ENCODE measurements at places on chromosomes 12 and 14. TPM values are rescaled to one million over a fixed set of nuclear protein-coding genes. Genes with fewer than 3 reads are reported as not detected.
A peak's percentile ranks its signal among the peaks of the same experiment; 100 is the strongest.

GRCh38 chr14:34355584-34356263 is 106.3 kb downstream of the SPTSSA start:
- no peaks in the 10 kb centered on the region for H3K4me1 ChIP-seq
- H3K27ac ChIP-seq = no peak overlapping the region
- DNase-seq = peak; percentile 44
- H3K27me3 ChIP-seq = no peaks in the 10 kb centered on the region

GRCh38 chr14:50739186-50739585 is 71.1 kb upstream of the SAV1 start:
- peaks cover 15% of the 10 kb centered on the region for H3K4me1 ChIP-seq
- peaks cover 49% of the 10 kb centered on the region for H3K36me3 ChIP-seq
- H3K4me3 ChIP-seq = no peak overlapping the region
- DNase-seq = no peak
- no peaks in the 10 kb centered on the region for H3K27me3 ChIP-seq
- peak overlapping the region; percentile 23 for H3K27ac ChIP-seq

- peaks cover 10% of the 10 kb centered on the region for H3K4me1 ChIP-seq
- peak overlapping the region; percentile 82 for H3K4me3 ChIP-seq
- H3K36me3 ChIP-seq = peaks cover 35% of the 10 kb centered on the region
- DNase-seq = peak; percentile 91
- no peaks in the 10 kb centered on the region for H3K27me3 ChIP-seq
These were observed 1.2 kb downstream of the SRSF9 start for GRCh38 chr12:120468325-120468820.

The AP1G2 gene
- total RNA-seq = 10.9 TPM

- no peak overlapping the region for H3K4me3 ChIP-seq
- H3K4me1 ChIP-seq = peaks cover 3% of the 10 kb centered on the region
- no peak overlapping the region for H3K27ac ChIP-seq
These were observed 34.3 kb downstream of the SLC15A4 start for GRCh38 chr12:128789356-128789929.

The TAS2R9 gene
- not detected for total RNA-seq

DNA sequence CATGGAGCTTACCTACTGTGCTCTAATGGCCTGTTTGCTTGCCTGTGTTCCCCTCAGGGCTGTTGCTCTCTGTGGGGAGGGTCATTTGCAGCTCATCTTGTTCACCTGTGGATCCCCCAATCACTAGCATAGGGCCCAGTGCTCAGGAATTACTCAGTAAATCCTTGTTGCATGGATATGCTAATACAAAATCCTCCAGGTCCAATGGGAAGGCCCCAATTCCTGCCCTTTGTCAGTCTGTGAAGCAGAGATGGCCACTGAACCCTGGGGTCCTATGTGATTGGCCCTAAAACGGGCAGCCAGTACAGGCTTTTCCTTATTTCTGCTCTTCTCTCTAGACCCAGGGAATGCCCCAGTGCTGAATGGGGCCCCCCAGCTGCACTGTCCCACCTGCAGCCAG is 44.1 kb downstream of the FOS start:
- no peaks in the 10 kb centered on the region for H3K4me1 ChIP-seq
- no peaks in the 10 kb centered on the region for H3K36me3 ChIP-seq
- DNase-seq = no peak
- H3K27me3 ChIP-seq = peaks cover 4% of the 10 kb centered on the region
- H3K4me3 ChIP-seq = no peak overlapping the region

- peaks cover 5% of the 10 kb centered on the region for H3K27me3 ChIP-seq
- H3K27ac ChIP-seq = no peak overlapping the region
- DNase-seq = no peak
- H3K4me1 ChIP-seq = no peaks in the 10 kb centered on the region
These were observed 29.7 kb downstream of the ESRRB start for GRCh38 chr14:76405627-76406026.

The CEBPE gene
- not detected for total RNA-seq

DNA sequence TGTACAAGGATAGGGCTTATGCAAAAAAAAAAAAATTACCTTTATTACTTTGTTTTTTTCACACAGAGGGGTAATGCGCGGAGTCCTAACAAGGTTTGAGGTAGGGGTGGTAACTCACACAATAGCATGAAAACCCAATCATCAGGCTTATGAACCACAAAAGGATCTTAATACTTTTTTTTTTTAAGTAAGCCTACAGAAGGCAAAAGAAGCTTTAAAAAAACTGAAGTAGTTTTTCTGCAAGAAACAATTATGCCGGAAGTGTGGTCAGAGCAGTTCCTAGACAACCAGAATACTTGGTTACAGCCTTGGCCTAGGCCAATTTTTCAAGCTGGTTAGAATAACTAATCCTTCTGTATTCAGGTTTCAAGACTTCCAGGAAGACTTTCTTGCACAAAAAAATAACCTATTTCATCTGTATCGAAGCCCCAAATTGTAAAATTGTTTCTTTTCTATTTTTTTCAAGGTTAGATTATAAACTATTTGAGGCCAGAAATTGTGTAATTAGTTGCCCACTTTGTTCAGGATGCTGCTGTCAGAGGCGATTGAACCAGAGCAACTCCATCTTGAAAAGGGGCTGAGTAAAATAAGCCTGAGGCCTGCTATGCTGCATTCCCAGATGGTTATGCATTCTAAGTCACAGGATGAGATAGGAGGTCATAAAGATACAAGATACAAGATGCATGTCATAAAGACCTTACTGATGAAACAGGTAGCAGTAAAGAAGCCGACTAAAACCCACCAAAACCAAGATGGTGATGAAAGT is 1.8 kb upstream of the GNS start:
- H3K36me3 ChIP-seq = no peaks in the 10 kb centered on the region
- no peaks in the 10 kb centered on the region for H3K27me3 ChIP-seq
- H3K4me3 ChIP-seq = no peak overlapping the region
- no peak overlapping the region for H3K27ac ChIP-seq
- DNase-seq = no peak

DNA sequence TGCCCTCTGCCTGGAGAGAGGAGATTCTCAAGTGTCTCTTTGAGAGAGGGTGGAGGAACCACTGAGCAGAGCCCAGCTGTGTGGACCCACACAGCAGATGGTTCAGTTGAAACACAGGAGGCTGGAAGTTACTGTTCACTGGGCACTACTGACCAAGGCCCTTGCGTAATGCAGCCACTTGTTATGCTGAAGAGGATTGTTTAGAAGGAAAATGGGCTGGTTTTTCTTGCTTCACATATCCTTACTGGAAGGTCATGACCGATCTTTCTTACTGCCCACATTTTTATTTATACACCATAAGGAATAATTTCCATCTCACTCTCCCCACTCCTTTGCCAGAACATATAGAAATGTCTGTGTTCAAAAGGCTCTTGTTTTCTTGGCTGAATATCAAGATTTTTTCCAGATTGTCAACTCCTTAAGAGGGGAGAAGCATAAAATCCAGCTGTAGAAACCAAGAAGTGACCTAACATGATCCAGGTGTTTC is 375.1 kb upstream of the DDHD1 start:
- DNase-seq = no peak
- H3K4me1 ChIP-seq = peaks cover 16% of the 10 kb centered on the region
- no peaks in the 10 kb centered on the region for H3K36me3 ChIP-seq
- H3K4me3 ChIP-seq = no peak overlapping the region
- H3K27ac ChIP-seq = no peak overlapping the region

The OAS2 gene
- 8.3 TPM for total RNA-seq

- H3K4me1 ChIP-seq = peaks cover 7% of the 10 kb centered on the region
- no peak for DNase-seq
- H3K27ac ChIP-seq = no peak overlapping the region
- H3K27me3 ChIP-seq = no peaks in the 10 kb centered on the region
- no peaks in the 10 kb centered on the region for H3K36me3 ChIP-seq
These were observed 24.3 kb upstream of the GLIPR1L2 start for GRCh38 chr12:75366629-75367028.

- H3K4me1 ChIP-seq = peaks cover 22% of the 10 kb centered on the region
- H3K4me3 ChIP-seq = peak overlapping the region; percentile 75
- peaks cover 28% of the 10 kb centered on the region for H3K36me3 ChIP-seq
- peak overlapping the region; percentile 87 for H3K27ac ChIP-seq
These were observed 1.4 kb downstream of the NR4A1 start for GRCh38 chr12:52052468-52053186.
